ENCODE measurements at places on chromosomes 11 and 22. TPM values are rescaled to one million over a fixed set of nuclear protein-coding genes. Genes with fewer than 3 reads are reported as not detected.
A peak's percentile ranks its signal among the peaks of the same experiment; 100 is the strongest.

RASD2 gene
- total RNA-seq: 0.09 TPM

UCP3 gene
- total RNA-seq: 0.73 TPM

- peak within 1 kb of the TSS; percentile 94 for H3K27ac ChIP-seq
- H3K4me1 ChIP-seq: peaks cover 47% of the 10 kb centered on the region
- peak; percentile 97 for DNase-seq
- H3K27me3 ChIP-seq: no peaks in the 10 kb centered on the region
- peaks cover 47% of the 10 kb centered on the region for H3K36me3 ChIP-seq
- H3K4me3 ChIP-seq: peak within 1 kb of the TSS; percentile 92
Observed at GRCh38 chr22:37244114-37244921, at the start of gene RAC2. TSS of gene RAC2 (minus strand) at chr22:37244269. CDS start at chr22:37244148, 121 bp downstream.

DNA sequence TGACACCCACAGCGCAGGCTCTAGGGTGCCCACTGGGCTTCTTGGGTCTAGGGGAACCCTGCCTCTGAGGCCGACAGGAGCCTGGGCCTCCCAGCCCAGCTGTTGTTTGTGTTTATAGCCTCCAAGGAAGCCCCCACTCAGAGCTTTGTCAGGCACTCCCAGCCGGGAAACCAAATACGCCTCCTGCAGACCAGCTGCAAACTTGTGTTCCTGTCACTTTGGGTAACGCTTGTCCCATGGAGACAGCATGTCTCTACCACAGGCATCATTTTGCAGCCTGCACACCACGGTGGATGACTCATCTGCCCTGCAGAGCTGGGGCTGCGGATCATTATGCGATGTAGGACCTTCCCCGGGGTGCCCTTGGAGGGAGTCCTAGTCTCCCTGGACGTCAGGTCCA, 40.6 kb upstream of the CRYBB3 start:
- H3K27ac ChIP-seq: no peak overlapping the region
- H3K36me3 ChIP-seq: no peaks in the 10 kb centered on the region

- H3K4me1 ChIP-seq: peaks cover 3% of the 10 kb centered on the region
- no peak overlapping the region for H3K4me3 ChIP-seq
- DNase-seq: no peak
- no peaks in the 10 kb centered on the region for H3K27me3 ChIP-seq
- H3K36me3 ChIP-seq: no peaks in the 10 kb centered on the region
Observed at GRCh38 chr11:112128483-112129121, 35.3 kb downstream of the IL18 start.

DNA sequence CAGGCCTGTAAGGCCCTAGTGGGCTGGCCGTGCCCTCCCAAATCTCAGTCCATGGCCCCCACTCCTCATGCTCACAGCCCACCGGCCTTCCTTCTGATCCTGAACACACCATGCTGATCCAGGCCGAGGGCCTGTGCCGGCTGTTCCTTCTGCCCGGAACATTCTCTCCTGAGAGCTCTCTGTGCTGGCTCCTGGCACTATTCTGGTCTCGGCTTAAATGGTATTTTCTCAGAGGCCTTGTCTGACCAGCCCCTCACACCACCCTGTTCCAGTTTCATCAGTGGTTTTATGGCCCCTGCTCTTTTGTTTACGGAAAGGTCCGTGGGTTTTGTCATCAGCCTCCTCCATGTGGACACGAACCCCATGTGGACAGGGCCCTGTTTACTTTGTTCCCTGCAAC, 22.0 kb downstream of the SPTBN2 start:
- no peaks in the 10 kb centered on the region for H3K36me3 ChIP-seq
- no peaks in the 10 kb centered on the region for H3K27me3 ChIP-seq
- no peak overlapping the region for H3K4me3 ChIP-seq
- H3K4me1 ChIP-seq: no peaks in the 10 kb centered on the region
- H3K27ac ChIP-seq: no peak overlapping the region

GRCh38 chr22:44805711-44806110, 53.3 kb downstream of the ARHGAP8 start:
- no peaks in the 10 kb centered on the region for H3K36me3 ChIP-seq
- peaks cover 2% of the 10 kb centered on the region for H3K4me1 ChIP-seq
- DNase-seq: no peak
- H3K4me3 ChIP-seq: no peak overlapping the region
- H3K27me3 ChIP-seq: no peaks in the 10 kb centered on the region

DNA sequence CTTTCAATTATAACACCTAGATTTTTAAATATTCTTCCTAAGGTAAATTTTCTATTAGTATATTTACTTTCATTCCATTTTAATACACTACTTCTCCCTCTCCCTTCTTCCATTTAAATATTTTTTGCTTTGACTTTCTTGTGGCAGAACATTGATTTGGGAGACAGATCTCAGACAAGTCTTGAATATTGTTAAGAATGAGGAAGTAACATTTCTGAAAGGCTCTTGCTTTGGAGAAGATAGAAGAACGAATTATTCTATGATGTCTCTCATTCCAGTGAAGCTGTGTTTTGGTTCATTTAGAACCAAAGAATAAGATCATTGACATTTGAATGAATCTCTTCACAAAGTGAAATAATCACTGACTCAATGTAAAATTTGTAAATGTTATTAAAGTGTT, 2.4 kb downstream of the IPO7 start:
- H3K27me3 ChIP-seq: no peaks in the 10 kb centered on the region
- peaks cover 27% of the 10 kb centered on the region for H3K36me3 ChIP-seq
- peaks cover 32% of the 10 kb centered on the region for H3K4me1 ChIP-seq
- peak overlapping the region; percentile 48 for H3K27ac ChIP-seq

DNA sequence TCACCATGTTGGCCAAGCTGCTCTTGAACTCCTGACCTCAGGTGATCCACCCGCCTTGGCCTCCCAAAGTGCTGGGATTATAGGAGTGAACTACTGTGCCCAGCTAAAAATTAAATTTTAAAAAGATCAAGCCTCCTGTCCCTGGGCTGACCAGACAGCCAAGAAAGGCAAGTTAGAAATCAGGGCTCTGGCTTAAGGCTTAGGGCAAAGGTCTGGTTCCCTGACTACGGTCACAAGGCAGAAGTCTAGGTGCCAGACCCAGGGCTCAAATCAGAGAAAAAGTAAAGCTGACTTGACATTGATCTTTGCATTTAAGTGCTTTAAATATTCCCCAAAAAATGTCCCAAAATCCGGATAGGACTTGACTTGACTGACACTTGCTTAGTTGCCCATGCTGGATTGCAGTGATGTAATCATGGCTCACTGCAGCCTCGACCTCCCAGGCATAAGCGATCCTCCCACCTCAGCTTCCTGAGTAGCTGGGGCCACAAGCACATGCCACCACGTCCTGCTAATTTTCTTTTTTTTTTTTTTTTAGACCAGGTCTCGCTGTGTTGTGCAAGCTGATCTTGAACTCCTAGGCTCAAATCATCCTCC, 17.3 kb upstream of the CRKL start:
- no peaks in the 10 kb centered on the region for H3K36me3 ChIP-seq
- peaks cover 2% of the 10 kb centered on the region for H3K27me3 ChIP-seq
- DNase-seq: no peak
- H3K4me3 ChIP-seq: no peak overlapping the region
- H3K4me1 ChIP-seq: no peaks in the 10 kb centered on the region
- H3K27ac ChIP-seq: no peak overlapping the region

Data from activated CD4-positive, alpha-beta T cell treated with anti-CD3 and anti-CD28 coated beads for 36 hours (primary cell).